ENCODE measurements at places on chromosomes 5 and 9. TPM values are rescaled to one million over a fixed set of nuclear protein-coding genes. Genes with fewer than 3 reads are reported as not detected.

GRCh38 chr9:12230708-12231107, 462.5 kb upstream of the TYRP1 start:
- H3K36me3 ChIP-seq: no peaks in the 10 kb centered on the region
- H3K27ac ChIP-seq: no peak overlapping the region
- no peak for DNase-seq

Gene ANKRD20A1
- total RNA-seq: 1.0 TPM

DNA sequence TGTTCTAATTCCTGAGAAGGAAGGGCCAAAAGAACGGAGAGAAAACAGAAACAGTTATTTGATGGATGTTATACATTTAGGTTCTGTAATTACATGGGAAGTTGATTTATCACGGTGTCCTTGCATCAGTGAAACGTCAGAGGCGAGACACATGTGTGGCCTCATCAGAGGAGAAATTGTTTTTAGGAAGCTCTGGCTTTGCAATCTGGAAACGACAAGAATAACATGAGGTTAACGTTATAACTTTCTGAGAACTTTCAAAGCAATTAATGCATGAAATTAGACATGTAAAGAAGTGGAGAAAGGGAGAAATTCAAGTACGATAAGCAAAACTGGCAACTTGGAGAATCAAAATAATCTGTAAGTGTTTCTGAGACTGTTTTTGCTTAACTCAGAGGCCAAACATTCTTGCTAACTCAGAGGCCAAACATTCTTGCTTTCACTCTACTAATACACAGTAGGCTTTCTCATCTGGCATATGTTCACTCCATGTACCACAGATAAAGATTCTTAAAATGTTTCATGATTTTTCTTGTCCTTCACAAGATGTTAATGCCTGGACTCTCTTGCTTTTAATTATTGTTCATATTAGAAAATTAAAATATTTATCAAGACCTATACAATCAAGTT, 933.0 kb downstream of the TLE4 start:
- H3K27ac ChIP-seq: no peak overlapping the region
- H3K27me3 ChIP-seq: no peaks in the 10 kb centered on the region
- H3K4me3 ChIP-seq: no peak overlapping the region

DNA sequence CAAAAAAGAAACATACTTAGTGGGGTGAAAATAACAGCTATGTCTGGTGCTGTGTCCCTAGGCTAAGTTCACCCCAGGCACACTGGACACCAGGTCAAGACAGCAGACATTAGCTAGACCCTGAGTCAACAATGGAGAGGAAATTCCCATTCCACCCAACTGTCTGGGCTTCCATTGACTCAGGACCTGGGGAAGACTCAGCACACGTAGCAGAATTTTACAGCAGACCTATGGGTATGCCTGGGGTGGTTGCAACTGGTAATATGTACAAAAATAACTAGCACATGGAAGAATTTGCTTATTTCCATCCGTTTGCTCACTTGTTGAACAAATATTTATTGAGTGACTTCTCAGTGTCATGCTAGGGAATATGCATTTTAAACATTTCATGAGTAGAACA, 117.0 kb downstream of the GAS1 start:
- no peaks in the 10 kb centered on the region for H3K4me1 ChIP-seq
- no peaks in the 10 kb centered on the region for H3K36me3 ChIP-seq
- DNase-seq: no peak
- no peak overlapping the region for H3K4me3 ChIP-seq
- no peaks in the 10 kb centered on the region for H3K27me3 ChIP-seq

Gene BARHL1
- not detected for total RNA-seq

Gene SYK
- total RNA-seq: 151 TPM

- H3K4me3 ChIP-seq: no peak overlapping the region
- no peak overlapping the region for H3K27ac ChIP-seq
- peaks cover 28% of the 10 kb centered on the region for H3K36me3 ChIP-seq
- no peak for DNase-seq
- peaks cover 26% of the 10 kb centered on the region for H3K4me1 ChIP-seq
- no peaks in the 10 kb centered on the region for H3K27me3 ChIP-seq
These were observed 20.8 kb downstream of the TMEM245 start for GRCh38 chr9:109098960-109099308.

Gene ZNF658
- total RNA-seq: 3.1 TPM

- H3K4me3 ChIP-seq: no peak overlapping the region
- no peak for DNase-seq
- no peaks in the 10 kb centered on the region for H3K4me1 ChIP-seq
- no peak overlapping the region for H3K27ac ChIP-seq
- H3K36me3 ChIP-seq: no peaks in the 10 kb centered on the region
These were observed 441.5 kb downstream of the DNAH5 start for GRCh38 chr5:13503017-13503416.

Gene CBY3
- total RNA-seq: not detected

GRCh38 chr9:80842389-80842788, 847.0 kb downstream of the TLE1 start:
- no peaks in the 10 kb centered on the region for H3K27me3 ChIP-seq
- H3K27ac ChIP-seq: no peak overlapping the region
- H3K4me1 ChIP-seq: no peaks in the 10 kb centered on the region
- no peak overlapping the region for H3K4me3 ChIP-seq
- H3K36me3 ChIP-seq: no peaks in the 10 kb centered on the region

DNA sequence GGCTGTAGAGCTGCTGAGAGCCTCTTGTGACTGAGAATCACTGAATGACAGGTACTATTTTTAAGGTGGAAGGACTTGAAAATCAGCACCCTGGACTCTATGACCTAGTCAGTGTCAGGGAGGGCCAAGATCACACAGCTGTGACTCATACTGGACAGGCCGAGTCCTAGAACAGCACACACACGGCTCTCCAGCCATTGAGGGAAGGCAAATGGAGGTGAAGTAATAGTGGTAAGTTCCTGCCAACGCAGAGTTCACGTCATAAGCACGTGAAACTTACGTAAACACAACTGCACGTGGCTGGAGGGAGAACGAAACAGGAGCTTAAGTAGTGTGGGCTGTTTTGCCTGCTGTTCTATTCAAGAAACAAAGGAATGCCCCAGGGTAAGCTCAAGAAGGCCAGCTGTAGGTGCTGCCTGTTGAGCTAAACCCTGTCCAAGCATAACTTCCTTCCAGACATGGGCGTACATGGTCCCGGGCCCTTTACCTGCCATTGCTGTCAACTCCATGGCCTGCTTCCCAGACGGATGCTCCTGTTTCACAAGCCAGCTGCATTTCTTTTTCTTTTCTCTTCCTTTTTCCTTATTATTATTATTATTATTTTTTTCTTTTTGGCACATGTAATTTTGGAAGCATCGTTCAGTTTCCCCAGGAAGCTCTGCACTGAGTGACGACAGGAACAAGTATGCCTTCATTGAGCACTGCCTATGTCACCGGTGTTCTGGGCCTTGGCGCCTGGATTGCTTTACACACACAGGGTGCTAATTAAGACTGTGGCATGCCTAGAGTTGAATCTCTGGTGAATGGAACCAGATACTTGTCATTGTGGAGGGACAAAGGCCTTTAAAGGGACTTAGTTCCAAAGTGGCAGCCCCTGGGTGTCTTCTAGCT, 10.2 kb upstream of the LCP2 start:
- H3K36me3 ChIP-seq: no peaks in the 10 kb centered on the region
- DNase-seq: peak; percentile 68
